NCI-H1694 (cell line): ENCODE measurements at places on chromosomes 5 and 9.

GRCh38 chr9:93207860-93208734 is 24.2 kb downstream of the WNK2 start:
- no peak for DNase-seq

GRCh38 chr5:76379316-76379715 is 23.8 kb upstream of the IQGAP2 start:
- DNase-seq: no peak

DNA sequence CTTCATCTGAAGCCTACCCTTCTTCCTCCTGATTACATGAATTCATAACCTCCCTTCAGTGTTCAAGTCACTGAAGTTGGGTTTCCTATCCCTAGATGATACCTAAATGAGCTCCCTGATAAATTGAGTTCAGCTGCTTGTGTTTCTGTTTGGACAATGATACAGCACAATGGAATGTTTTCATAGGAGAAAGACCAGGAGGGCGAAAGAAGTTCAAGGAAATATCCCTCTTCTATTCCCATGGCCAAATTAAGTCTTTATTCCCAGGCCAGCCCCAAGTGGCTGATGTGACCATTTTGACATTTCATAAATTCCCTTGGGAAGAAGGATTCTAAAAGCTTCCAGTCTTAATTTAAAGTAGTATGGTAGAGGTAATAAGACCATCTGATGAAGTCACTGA is 555.8 kb upstream of the CLINT1 start:
- DNase-seq: no peak

GRCh38 chr5:1291611-1292080 is 3.2 kb downstream of the TERT start:
- DNase-seq: no peak

DNA sequence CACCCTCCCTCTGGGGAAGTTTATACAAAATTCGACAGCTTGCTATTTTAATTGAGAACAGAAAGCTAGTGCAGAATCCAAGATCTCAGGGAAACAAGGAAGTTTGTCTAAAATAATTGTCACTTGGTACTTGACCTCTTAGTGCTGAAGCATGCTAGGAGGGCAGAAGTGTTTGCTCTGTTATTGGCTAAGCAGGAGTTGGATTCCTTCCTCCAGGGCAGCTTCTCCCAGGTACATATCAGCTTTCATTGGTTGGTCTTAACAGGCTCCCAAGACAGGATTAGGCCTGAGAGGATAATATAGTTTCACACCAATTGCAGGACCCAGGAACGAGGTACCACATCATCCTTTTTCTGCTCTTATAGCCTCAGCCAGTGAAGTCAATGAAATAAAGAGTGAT is 432.8 kb downstream of the IRX1 start:
- no peak for DNase-seq

- no peak for DNase-seq
These were observed 340.3 kb upstream of the NUDT12 start for GRCh38 chr5:103902893-103903292.

DNA sequence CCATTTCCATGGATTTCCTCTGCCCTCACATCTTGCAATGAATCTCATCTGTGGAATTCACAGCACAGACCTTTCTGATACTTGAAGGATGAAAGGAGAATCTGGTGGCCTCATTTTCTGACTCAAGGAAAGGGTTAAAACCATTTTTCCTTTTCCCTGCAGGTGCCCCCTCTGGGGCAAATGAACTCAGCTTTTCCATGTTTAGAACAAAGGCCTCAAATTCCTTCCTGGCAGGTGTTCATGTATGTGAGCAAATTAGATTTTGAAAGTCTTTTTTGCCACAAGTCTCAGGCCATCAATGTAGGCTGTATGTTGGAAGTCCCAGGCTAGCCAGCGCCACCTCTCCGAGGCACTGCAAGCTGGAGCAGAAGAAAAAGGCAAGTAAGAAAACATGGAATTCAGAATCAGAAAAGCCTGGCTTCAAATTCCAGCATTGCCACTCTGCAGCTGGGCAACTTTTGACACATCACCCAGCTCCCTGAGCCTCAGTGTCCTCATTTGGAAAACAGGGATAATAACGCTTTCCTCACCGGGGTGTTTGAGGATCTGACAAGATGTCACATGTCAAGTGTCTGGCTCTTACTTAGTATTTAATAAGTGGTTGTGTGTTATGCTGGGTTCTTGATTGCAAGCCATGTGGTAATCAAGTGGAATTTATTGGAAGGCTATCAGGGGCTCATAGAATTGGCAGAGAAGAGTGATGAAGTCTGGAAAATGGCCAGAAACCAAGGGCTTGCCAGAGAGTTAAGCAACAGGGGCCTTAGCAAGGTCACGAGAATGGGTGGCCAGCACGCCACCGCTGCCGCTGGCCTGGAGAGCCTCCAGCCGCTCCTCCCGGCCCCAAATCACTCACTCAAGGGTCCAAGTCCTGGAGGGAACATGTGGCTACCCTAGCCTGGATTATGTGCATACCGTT is 48.4 kb upstream of the SMIM23 start:
- no peak for DNase-seq

- no peak for DNase-seq
These were observed 3.0 kb upstream of the C1QTNF3 start for GRCh38 chr5:34045996-34046395.
